Inflammatory macrophage treated with lipopolysaccharide for 4 hours (primary cell): ENCODE measurements at places on chromosomes 2 and 18.

DNA sequence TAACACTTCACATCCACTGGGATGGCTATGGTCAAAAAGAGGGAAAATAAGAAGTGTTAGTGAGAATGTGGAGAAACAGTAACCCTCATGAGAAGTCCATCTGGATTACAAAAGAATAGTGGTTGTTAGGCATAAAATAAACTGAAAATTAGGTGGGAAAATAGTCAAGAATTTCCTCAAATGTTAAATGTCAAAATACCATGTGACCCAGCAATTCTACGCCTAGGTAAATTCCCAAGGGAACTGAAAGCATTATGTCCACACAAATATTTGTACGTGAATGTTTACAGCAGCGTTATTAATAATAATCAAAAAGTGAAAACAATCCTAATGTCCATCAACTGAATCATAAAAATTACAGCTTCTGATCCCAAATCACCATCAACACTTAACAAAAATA, 11.0 kb downstream of the WDR33 start:
- DNase-seq: peak; percentile 63

- no peak for DNase-seq
These were observed 136.2 kb upstream of the MAPRE2 start for GRCh38 chr18:34904994-34905393.

GRCh38 chr2:100252811-100253698, 69.2 kb downstream of the LONRF2 start:
- DNase-seq: no peak

DNA sequence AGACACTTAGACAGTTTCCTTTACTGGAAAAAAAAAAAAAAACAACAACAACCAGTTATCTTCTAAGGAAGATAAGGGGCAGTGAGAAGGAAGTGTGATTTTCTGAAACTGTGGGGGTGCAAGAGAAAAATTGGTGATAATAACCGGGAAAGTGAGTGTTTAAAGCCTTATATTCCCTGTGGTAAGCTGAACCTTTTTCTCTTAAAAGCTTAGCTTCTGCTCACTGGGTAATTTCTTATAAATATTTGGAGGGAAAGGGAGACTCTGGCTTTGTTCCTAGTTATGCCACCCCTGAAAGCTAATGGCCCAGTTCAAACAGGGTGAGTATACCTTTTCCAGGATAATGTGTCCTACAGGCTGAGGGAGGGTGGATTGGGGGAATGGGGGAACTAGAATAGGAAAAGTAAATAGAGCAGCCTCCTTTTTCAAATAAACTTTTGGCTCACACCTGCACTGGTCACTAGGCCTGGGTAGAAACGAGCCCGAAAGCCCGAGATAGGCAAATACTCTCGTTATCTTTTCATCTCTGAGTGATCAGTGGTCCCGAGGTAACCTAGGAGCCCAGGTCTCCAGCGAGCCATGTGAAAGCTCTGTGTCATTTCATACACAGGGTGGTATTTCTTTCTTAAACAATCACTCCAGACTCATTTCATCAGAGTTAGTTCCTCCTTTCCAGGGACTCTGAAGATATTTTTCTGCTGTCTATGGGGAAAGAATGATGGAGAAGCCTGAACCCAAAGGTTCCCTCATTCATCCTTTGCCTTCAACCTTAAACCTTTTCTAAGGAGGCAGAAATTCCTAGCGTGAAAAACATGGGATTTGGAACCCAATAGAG, 15.5 kb upstream of the SRBD1 start:
- DNase-seq: peak; percentile 51

- no peak for DNase-seq
These were observed 18.8 kb downstream of the CYP26B1 start for GRCh38 chr2:72128843-72129227.
